ENCODE measurements at places on chromosomes 2 and 18.
A peak's percentile ranks its signal among the peaks of the same experiment; 100 is the strongest.

DNA sequence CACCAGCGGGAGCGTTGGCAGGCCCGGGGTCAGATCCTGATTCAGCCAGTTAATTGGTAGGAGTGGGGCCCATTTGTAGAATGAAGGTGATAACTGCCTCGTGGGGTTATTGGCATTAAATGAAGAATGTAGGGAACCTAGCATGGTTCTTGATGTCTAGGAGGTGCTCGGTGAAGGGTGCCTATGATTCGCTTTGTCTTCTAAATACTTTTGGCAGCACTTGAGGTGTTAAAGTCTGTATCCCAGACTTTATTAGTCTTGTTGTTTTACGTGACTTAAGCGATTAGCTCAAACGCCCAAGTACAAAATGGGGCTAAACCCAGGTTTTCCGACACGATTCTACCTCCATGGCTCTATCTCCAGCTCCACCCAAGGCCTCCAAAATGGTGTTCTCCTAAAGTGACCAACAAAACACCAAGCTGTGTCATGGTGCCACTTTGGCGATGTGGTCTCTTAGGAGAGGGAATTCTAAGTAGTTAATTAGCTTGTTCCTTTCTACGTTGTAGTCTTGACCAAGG lies 980 bp upstream of the PPP4R1 start:
- DNase-seq = no peak

- no peak for DNase-seq
Measured at GRCh38 chr18:62576845-62577512, 54.2 kb downstream of the ZCCHC2 start.

- no peak for DNase-seq
Measured at GRCh38 chr2:117834992-117835391, 20.5 kb downstream of the DDX18 start.

DNA sequence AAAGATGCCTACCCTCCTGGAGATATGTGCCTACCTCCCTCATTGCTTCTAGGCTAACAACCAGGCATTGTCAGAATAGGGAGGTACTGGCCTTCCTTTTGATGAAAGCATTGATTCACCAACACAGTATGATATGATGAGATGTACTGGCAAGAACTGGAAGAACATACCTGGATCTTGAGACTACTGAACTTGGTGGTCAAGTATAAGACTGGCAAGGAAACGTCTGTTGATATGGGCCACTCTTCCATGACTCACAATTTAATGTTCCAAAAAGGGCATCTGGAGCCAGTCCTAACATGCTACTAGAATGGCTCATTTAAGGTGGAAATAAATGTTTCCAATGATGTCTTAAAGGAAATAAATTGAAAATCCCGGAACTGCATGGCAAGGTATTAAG lies 18.1 kb downstream of the DTNB start:
- no peak for DNase-seq

- DNase-seq = no peak
Measured at GRCh38 chr2:156145469-156145868, 187.1 kb downstream of the NR4A2 start.

- DNase-seq = no peak
Measured at GRCh38 chr18:10202845-10203321, 251.6 kb upstream of the APCDD1 start.

DNA sequence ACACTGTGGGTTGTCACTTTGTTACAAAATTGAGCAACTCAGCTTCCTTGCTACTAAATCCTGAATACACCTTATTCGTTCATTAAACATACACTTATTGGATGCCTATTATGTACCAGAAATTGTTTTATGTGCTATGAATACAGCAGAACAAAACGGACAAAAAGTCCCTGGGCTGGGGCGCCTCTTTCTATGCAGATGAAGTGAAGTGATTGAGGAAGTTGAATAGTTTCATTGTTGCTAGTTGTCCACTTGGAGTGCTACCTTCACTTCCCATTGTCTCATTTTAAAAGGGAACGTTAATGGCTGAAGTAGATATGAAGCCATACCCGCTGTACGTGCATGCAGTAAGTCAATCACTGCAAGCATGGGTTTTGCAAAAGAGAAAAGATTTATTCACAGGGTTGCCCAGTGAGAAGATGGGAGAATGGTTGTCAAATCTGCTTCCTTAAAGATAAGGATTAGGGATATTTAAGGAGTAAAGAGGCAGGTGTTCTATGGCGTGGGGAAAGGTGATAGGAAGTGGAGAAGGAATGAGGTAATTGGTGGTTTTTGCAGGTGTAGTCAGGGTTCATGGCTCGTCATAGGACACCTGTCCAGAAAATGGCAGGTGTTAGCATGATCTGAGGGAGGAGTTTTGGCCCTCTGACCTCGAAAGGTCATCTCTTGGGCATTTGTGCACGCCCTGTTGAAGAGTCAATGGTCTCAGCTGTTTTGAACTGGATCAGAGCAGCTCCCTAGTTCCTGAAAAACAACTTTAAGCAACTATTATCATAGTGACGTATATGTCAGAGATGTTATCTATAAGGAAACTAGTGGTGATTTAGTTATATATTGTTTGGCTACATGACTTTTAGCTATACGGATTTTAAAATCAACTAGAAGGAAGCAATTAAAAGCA lies 23.5 kb downstream of the TRPM8 start:
- no peak for DNase-seq

DNA sequence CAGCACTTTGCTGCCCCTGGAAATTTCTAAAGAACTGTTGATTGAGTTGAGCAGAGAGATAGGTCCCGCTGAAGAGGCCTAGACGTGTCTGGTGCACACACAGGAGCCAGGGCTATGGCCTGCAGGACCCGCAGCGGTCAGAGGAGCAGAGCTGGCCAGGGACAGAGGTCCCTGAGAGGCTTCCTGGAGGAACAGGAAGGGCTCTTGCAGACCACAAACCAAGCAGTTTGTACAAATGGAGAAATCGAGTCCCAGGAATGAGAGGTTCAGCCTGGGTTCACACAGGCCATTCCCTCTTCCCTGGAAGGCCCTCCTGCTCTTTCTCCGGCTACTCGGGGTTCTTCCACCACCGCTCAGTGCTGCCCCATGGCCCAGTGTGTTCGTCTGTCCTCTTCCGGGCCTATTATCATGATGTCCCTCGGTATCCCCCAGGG lies 1.2 kb upstream of the BIN1 start:
- no peak for DNase-seq

DNA sequence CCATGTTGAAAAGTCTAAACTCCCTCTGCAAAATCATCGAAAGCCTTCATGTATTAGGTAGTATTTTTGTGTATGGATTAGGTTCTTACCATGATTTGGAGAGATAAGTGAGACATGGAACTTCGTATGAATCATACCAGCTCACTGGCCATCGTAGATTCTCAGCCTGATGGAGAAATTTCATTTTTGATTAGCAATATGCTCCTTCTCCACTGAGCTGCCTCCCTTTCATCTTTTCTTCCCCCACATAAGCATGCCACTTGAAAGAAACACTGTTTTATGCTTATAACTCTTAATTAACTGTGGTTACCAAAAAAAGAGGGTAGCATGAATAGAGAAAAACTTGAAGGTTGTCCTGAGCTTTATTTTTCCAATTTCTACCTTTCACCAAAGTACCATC lies 111.9 kb downstream of the NCK2 start:
- no peak for DNase-seq

GRCh38 chr2:235964787-235965390 lies 203.3 kb downstream of the GBX2 start:
- DNase-seq = no peak

GRCh38 chr2:10407841-10408648 lies 40.1 kb downstream of the ODC1 start:
- peak; percentile 30 for DNase-seq

GRCh38 chr2:197500503-197501131 lies 438 bp downstream of the HSPE1 start:
- DNase-seq = no peak

DNA sequence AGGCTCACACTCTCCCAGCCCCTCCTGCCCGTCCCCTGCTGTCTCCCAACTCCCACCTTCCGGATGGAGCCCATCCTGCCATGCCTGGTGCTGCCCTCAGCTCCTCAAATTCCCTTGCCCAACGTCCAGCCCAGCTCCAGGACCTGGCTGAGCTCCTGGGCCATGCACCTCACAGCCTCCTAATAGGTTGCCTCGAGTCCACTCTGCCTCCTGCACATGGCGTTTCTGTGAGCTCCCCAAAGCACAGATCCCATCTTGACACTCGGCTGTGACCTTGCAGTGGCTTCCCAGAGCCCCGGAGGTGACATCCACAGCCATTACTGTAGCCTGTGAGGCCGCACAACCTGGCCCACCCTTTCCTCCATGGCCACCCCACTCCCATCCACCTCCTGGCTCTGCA lies 191.9 kb upstream of the SALL3 start:
- DNase-seq = no peak

DNA sequence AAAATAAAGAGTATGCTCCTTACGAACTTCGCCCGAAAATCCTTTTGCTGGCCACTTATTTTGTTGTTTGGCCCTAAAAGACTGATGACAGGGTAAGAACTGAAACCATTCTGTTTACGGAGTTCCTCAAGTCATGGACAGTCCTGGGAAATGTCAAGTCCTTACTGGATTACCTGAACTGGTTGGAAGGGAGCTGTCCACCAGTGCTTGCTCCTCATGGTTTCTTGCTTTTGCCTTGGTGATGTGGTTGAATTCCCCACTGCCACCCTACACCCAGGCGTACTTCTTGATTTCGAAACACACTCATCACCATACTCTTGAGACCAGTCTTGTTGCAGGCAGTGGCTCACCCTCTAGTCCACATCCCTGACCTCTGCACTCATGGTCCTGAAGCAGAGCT lies 49.1 kb upstream of the CHMP1B start:
- DNase-seq = no peak

- DNase-seq = no peak
Measured at GRCh38 chr2:96145036-96145847, at the start of gene DUSP2. TSS of gene DUSP2 (minus strand) at chr2:96145440. CDS start at chr2:96145354, 86 bp downstream.

DNA sequence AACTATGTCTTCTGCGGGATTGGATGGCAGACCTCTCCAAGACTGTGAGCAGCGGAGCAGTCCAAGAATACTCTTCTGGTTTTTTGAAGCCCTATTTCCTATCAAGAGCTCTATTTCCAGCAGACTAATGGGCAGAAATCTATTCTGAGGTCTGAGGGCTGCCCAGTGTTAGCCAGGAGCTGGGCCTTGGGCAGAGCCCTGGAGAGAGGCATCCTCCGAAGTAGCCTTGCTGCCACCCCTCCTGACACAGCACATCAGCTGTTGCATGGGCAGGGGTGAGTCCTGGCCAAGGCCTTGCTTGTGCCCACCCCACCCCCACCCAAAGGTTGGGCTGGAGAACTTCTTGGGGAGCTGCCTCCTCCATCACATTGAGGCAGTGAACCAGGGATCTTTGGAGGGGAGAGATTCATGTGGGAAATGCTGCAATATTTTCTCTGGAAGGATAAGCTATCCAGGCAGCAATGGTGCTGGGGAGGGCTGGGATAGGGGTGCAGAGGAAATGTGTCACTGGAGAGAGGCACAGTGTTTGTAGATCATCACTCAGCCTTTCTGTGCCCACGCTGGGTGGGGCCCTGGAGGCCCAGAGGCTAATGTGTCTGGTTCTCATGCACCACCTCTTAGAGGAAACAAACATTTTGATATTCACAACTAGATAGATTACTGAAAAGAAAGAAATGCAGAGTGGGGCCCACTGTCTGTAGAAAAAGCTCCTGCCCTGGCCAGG lies 104.7 kb downstream of the VSNL1 start:
- no peak for DNase-seq

GRCh38 chr2:120709608-120710041 lies 26.0 kb upstream of the GLI2 start:
- peak; percentile 90 for DNase-seq

GRCh38 chr2:226048611-226049010 lies 649.1 kb downstream of the NYAP2 start:
- no peak for DNase-seq

DNA sequence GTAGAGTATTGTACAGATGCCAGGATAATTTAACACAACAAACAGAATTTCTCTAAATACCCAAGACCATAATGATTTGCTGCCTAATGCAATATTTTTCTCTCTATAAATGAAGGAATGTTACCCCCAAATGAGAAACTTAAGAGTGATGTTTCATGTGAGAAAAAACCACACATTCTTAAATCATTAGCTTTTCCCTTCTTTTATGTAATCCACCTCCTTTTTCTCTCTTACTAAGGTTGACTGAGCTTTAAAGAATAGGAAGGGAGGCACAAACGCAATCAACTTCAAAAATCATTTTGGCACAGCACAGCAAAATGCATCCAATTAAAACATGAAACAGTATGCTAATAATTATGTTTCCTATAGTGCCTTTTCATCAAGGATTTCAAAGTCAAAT lies 698.1 kb upstream of the CDH2 start:
- no peak for DNase-seq

GRCh38 chr18:6557770-6558248 lies 143.1 kb upstream of the L3MBTL4 start:
- DNase-seq = no peak

DNA sequence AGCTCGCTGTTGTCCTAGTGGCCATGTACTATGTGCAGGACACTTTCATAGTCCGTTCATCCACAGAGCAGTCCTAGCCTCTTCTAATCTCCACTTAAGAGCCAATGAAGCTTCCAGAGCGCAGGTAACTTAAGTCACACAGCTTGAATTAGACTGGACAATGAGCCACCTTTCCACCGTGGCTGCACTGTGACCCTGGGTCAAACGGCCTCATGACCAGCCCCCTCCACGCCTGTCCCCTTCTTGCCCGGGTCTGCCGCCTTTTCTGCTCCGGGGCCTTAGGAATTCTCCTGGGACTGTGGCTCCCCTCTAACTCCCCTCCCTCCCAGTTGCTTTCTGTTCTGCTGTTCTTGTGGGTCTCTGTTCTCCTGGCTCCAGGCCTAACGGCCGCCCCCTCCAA lies 8.4 kb upstream of the PRKCE start:
- DNase-seq = no peak

GRCh38 chr2:119449521-119449920 lies 17.9 kb downstream of the TMEM37 start:
- no peak for DNase-seq

DNA sequence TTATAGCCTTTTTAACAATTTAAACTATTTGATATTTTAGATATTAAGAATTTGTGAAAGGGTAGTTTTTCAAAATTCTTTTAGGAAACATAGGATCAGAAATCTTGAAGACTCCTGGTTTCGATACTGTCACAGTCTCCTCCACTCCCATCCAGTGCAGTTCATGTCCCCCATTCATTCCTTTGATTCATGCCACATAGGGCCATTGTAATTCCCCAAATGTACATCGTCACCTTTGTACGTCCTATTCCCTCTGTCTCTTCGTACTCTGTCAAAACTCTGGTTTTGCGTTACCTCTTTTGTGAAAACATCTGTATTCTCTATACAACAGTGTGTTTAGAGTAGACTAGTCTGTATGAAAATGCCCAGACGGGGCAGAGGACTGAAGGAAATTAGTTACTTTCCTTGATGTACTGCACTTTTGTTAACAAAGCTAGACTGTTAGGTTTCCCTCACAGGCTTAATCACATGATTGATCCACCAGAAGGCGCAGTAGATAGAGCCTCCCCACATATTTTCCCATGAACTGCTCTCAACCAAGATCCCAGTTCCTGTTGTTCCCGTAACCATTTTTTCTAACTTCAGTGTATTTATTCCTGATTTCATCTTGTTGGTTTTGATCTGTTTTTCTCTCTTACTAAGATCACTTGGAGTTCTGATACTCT lies 2.5 kb downstream of the MRPL35 start:
- no peak for DNase-seq

- peak; percentile 32 for DNase-seq
Measured at GRCh38 chr2:96260387-96261260, 5.2 kb downstream of the TMEM127 start.

- DNase-seq = peak; percentile 86
Measured at GRCh38 chr18:47930931-47931717, 665 bp upstream of the SMAD2 start.
